Smooth muscle cell of the pulmonary artery (primary cell): ENCODE measurements at places on chromosomes 6 and 20. TPM values are rescaled to one million over a fixed set of nuclear protein-coding genes. Genes with fewer than 3 reads are reported as not detected.

Gene COL21A1
- 1.6 and 23.1 TPM in 2 replicates for total RNA-seq

Gene OXT
- total RNA-seq: not detected in 2 replicates

Gene OTOR
- total RNA-seq: not detected in 2 replicates

Gene NMBR
- total RNA-seq: 0.07 TPM in 2 replicates

Gene TRIM27
- total RNA-seq: 38.8 and 47.4 TPM in 2 replicates

Gene PRDM13
- 0.07 TPM in 1 of 2 replicates, not detected in the other for total RNA-seq

Gene ADGRF4
- total RNA-seq: 0.07 and 0.10 TPM in 2 replicates

Gene FAM83C
- total RNA-seq: not detected in 2 replicates

Gene SCRT2
- not detected in 2 replicates for total RNA-seq

Gene C6orf58
- total RNA-seq: not detected in 2 replicates

Gene RIPOR2
- 0.40 and 2.9 TPM in 2 replicates for total RNA-seq

Gene SMLR1
- total RNA-seq: not detected in 2 replicates

Gene LPIN3
- 7.0 and 8.3 TPM in 2 replicates for total RNA-seq

Gene STMN3
- total RNA-seq: 5.2 and 20.7 TPM in 2 replicates

Gene CGAS
- total RNA-seq: 3.3 and 4.9 TPM in 2 replicates

Gene CDC25B
- total RNA-seq: 32.2 and 33.4 TPM in 2 replicates

Gene CCN6
- total RNA-seq: 0.10 TPM in 1 of 2 replicates, not detected in the other

Gene RNF5
- total RNA-seq: 20.5 and 26.7 TPM in 2 replicates
